ENCODE measurements at places on chromosomes 13 and 19. TPM values are rescaled to one million over a fixed set of nuclear protein-coding genes. Genes with fewer than 3 reads are reported as not detected.
A peak's percentile ranks its signal among the peaks of the same experiment; 100 is the strongest.

ICAM4 gene
- 3.1 TPM for total RNA-seq

PLIN5 gene
- total RNA-seq = 4.2 TPM

CYP2A13 gene
- total RNA-seq = 0.32 TPM

DACT3 gene
- total RNA-seq = 1.8 TPM

CHST8 gene
- total RNA-seq = 23.8 TPM

CLDND2 gene
- total RNA-seq = 2.1 TPM

PPP1R15A gene
- 17.0 TPM for total RNA-seq

FBXL12 gene
- 34.2 TPM for total RNA-seq

GRCh38 chr13:35566340-35566739 is 89.9 kb upstream of the MAB21L1 start:
- no peak overlapping the region for H3K4me3 ChIP-seq
- H3K27ac ChIP-seq = peak overlapping the region; percentile 88
- 0 out of 2 replicates have a peak, but pooled peaks cover 4% of the 10 kb centered on the region for H3K4me1 ChIP-seq
- DNase-seq = no peak
- H3K27me3 ChIP-seq = no peaks in the 10 kb centered on the region

GRCh38 chr19:1773184-1773583 is 19.9 kb downstream of the ONECUT3 start:
- no peak for DNase-seq
- H3K27me3 ChIP-seq = peaks cover 98% of the 10 kb centered on the region
- H3K27ac ChIP-seq = no peak overlapping the region

GRCh38 chr19:7851623-7852500 is 21.8 kb downstream of the EVI5L start:
- no peak overlapping the region for H3K27ac ChIP-seq
- H3K36me3 ChIP-seq = no peaks in the 10 kb centered on the region
- DNase-seq = no peak
- H3K4me1 ChIP-seq = peaks cover 6% of the 10 kb centered on the region
- H3K27me3 ChIP-seq = peaks cover 30% of the 10 kb centered on the region

GRCh38 chr19:703651-704446 is 4.9 kb upstream of the PALM start:
- peak overlapping the region; percentile 69 for H3K4me3 ChIP-seq
- no peak overlapping the region for H3K27ac ChIP-seq
- peaks cover 22% of the 10 kb centered on the region for H3K27me3 ChIP-seq
- H3K4me1 ChIP-seq = peaks cover 10% of the 10 kb centered on the region

DNA sequence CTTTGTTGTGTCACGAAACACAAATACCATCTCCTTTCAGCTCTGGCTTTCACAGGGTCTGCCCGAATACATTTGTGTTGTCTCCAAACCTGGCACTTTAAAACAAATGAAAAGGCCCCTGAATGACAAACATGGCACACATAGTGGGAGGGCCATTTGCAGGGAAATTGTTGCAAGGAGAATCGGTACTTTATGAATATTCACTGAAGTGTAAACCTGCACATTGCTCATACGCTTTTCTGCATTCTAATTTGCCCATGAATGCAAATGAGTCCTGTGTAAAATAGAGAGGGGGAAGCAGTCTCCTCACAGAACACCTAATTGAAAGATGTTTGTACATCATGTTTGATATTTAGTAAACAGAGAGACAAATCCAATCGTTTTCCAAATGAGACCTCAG is 82.7 kb upstream of the PCDH8 start:
- H3K27me3 ChIP-seq = peaks cover 11% of the 10 kb centered on the region
- no peaks in the 10 kb centered on the region for H3K36me3 ChIP-seq
- no peak for DNase-seq
- H3K4me1 ChIP-seq = peaks cover 44% of the 10 kb centered on the region

GRCh38 chr13:100523981-100524386 is 64.6 kb downstream of the GGACT start:
- H3K27ac ChIP-seq = no peak overlapping the region
- peaks cover 52% of the 10 kb centered on the region for H3K4me1 ChIP-seq
- no peak overlapping the region for H3K4me3 ChIP-seq
- H3K27me3 ChIP-seq = no peaks in the 10 kb centered on the region

DNA sequence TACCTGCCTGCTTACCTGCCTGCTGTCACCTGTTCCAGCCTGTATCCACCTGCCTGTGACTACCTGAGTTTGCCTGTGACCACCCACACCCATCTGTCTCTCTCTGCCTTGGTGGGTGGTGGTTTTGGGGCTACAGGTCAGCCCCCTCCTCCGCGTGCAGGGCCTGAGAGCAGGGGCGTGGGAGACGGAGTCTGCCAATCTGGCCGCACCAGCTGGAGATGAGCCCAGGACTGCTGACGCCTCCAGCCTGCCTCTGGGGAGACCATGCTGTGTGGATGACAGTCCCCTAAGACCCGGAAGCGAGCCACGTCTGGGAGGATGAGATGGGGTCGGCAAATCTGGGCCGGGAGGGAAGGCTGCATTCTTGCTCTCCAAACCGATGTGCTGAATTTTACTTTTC is 15.9 kb upstream of the KCTD15 start:
- H3K4me3 ChIP-seq = no peak overlapping the region
- no peak overlapping the region for H3K27ac ChIP-seq
- H3K4me1 ChIP-seq = peaks cover 16% of the 10 kb centered on the region
- no peaks in the 10 kb centered on the region for H3K36me3 ChIP-seq
- no peak for DNase-seq

GRCh38 chr13:23750383-23751121 is 138.6 kb downstream of the MIPEP start:
- peaks cover 6% of the 10 kb centered on the region for H3K36me3 ChIP-seq
- peaks cover 50% of the 10 kb centered on the region for H3K4me1 ChIP-seq
- no peak overlapping the region for H3K4me3 ChIP-seq
- DNase-seq = no peak
- H3K27me3 ChIP-seq = no peaks in the 10 kb centered on the region

DNA sequence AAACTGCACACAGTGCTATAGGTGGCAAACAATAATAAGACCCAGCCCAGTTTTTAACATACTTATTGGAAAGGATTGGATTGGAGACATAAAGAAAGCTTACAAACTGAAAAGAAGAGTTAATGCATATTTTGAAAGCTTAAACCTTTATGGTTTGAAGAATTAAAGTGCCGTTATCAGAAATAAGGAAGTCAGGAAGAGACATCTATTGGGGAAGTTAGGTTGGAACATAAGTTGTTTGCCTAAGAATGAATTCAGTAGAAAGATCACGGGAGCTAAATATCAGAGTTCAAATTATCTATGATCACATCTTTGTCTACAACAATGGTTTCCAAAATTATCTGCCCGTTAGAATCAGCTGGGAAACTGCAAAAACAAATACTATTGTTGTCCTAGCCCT is 767.9 kb downstream of the PCDH9 start:
- no peak overlapping the region for H3K27ac ChIP-seq
- H3K36me3 ChIP-seq = no peaks in the 10 kb centered on the region
- peaks cover 7% of the 10 kb centered on the region for H3K4me1 ChIP-seq

DNA sequence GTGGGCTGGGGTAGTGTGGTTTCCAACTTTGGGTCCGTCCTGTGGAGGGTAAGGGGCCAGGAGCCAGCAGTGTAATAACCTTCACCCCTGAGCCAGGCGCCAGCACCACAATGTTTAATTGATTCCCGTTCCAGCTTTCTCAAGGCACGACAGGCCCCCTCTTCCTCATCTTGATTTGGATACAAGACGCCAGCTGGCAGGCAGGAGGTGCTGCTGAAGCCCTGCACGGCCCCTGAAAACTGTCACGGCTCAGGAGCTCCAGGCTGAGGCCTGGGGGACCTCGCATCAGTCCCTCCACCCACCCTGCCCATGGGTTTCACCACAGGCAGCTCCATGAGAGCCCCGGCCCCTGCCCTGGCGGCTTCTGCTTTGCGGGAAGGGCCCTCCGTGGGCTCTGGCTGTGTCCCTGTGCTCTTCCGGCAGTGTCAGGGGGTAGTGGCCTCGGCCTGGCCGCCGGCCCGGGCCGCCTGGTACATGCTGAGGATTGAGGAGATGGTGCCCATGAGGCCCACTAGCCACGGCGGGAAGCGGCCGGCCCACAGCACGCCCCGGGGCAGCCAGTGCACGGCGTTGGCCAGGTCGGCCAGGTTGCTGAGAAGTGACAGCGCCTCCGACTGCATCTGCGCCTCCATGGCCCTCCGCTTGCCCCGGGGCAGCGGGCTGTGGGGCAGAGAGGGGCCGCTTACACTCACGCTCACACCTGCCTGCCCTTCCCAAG is 11.9 kb downstream of the PEX11G start:
- no peaks in the 10 kb centered on the region for H3K27me3 ChIP-seq
- no peak overlapping the region for H3K4me3 ChIP-seq
- H3K36me3 ChIP-seq = no peaks in the 10 kb centered on the region
- H3K4me1 ChIP-seq = peaks cover 8% of the 10 kb centered on the region
- H3K27ac ChIP-seq = no peak overlapping the region

DNA sequence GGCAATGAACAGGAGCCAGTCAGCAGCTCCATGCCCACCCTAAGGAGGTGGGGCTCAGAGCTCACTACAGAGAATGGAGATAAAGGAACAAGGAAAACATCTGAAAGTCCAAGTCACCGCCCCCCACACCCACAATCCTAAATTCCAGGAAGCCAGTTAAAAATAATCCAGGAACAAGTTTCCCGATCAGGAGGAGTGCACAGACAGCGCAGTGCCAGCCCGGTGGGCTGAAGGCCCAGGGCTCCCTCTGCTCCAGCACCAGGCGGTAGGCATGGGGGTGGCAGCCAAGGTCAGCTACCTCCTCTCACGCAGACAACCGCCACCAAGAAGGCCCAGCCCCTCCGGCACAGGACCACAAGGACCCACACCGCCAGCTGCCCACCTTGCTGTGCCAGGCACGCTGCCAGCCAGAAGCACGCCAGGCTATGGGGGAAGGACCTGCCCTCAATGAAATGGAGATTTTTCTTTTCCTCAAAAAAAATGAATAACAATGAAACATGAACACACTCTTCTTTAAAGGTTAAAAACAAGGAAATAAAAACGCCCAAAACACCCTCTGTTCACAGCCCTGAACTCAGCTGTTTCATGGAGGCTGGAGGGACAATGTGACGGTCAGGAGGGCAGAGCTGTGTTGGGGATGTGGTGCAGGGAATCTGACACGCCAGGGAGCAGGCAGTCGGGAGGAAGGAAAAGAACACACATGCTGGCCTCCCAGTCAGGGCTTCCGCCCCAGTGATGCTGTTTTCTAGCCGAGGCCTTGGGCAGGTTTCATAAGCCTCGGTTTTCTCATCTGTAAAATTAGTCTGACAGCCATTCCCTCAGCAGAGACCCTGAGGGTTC is 11.0 kb downstream of the STK24 start:
- no peak overlapping the region for H3K4me3 ChIP-seq
- H3K27me3 ChIP-seq = no peaks in the 10 kb centered on the region
- peak overlapping the region; percentile 48 for H3K27ac ChIP-seq
- DNase-seq = no peak
- peaks cover 90% of the 10 kb centered on the region for H3K4me1 ChIP-seq
- peaks cover 6% of the 10 kb centered on the region for H3K36me3 ChIP-seq

- H3K27ac ChIP-seq = no peak overlapping the region
- H3K4me3 ChIP-seq = no peak overlapping the region
- H3K4me1 ChIP-seq = no peaks in the 10 kb centered on the region
- peaks cover 41% of the 10 kb centered on the region for H3K27me3 ChIP-seq
- H3K36me3 ChIP-seq = peaks cover 55% of the 10 kb centered on the region
- DNase-seq = no peak
These were observed 6.8 kb upstream of the ZNF229 start for GRCh38 chr19:44455100-44455499.

GRCh38 chr13:32002873-32003272 is 28.7 kb upstream of the FRY start:
- H3K27ac ChIP-seq = no peak overlapping the region
- H3K4me1 ChIP-seq = no peaks in the 10 kb centered on the region
- peaks cover 10% of the 10 kb centered on the region for H3K36me3 ChIP-seq
- no peak for DNase-seq
- H3K27me3 ChIP-seq = no peaks in the 10 kb centered on the region
- H3K4me3 ChIP-seq = no peak overlapping the region

GRCh38 chr13:113299951-113300350 is 2.9 kb downstream of the LAMP1 start:
- no peak overlapping the region for H3K27ac ChIP-seq
- H3K36me3 ChIP-seq = no peaks in the 10 kb centered on the region
- peaks cover 17% of the 10 kb centered on the region for H3K4me1 ChIP-seq
- peaks cover 16% of the 10 kb centered on the region for H3K27me3 ChIP-seq
- H3K4me3 ChIP-seq = no peak overlapping the region
- DNase-seq = no peak

DNA sequence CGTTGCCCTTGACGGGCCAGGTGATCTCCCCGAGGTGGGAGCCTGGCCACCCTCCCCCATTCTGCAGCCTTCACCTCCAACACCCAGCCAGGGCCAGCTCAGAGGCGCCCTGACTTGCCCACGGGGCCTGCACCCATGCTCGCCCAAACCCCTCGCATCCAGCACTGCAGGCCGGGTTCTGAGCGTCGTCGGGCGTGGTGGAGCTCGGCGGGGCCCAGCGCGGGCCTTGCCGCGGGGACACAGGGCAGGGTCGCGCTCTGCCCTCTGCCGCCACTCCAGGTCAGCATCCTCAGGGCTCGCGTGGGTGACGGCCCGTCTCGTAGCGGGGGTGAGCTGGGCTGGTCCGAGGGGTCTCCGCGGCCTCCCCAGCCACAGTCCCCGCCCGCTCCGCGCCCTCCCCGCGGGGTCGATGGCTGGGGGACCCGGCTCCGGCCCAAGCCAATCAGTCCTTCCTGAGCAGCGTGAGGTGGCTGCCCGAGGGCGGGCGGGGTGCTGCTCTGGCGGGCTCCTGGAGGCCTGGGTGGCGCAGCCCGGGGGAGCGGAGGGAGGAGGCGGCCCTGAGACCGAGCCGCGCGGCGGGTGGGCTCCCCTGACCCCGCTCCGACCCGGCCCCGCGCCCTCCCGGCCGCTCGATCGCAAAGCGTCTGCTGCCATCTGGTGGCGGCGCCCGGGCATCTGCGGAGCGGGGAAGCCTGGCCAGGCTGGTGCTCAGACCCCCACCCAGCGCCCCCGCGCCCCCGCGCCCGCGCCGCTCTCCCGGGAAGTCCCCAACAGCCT is 61.4 kb downstream of the CCNE1 start:
- peak overlapping the region; percentile 73 for H3K4me3 ChIP-seq
- H3K36me3 ChIP-seq = no peaks in the 10 kb centered on the region
- peak; percentile 85 for DNase-seq
- H3K27me3 ChIP-seq = peaks cover 26% of the 10 kb centered on the region

GRCh38 chr13:42068886-42069285 is 20.4 kb downstream of the DGKH start:
- H3K27ac ChIP-seq = no peak overlapping the region
- no peaks in the 10 kb centered on the region for H3K27me3 ChIP-seq
- peaks cover 10% of the 10 kb centered on the region for H3K36me3 ChIP-seq
- peaks cover 6% of the 10 kb centered on the region for H3K4me1 ChIP-seq

DNA sequence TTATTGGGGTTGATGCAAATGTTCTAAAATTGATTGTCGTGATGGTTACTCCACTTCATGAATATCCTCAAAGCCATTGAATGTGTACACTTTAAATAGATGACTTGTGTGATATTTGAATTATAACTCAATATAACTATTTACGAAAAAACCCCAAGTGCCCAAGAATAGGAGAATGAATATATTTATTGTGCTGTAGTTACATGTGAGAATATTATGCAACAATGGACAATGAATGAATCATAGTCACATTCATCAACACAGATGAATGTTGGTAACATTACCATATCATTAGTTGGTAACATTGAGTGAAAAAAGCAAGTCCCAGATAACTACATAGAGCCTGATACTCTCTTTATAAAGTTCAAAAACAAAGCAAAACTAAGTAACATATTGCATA is 127.8 kb upstream of the UBL3 start:
- H3K36me3 ChIP-seq = peaks cover 24% of the 10 kb centered on the region
- no peak overlapping the region for H3K27ac ChIP-seq

- DNase-seq = peak; percentile 56
- no peaks in the 10 kb centered on the region for H3K36me3 ChIP-seq
These were observed 31.1 kb downstream of the CEACAM8 start for GRCh38 chr19:42563352-42564210.

GRCh38 chr19:39670998-39671397 is 15.3 kb downstream of the LGALS16 start:
- peaks cover 16% of the 10 kb centered on the region for H3K4me1 ChIP-seq
- DNase-seq = no peak
- H3K27me3 ChIP-seq = peaks cover 16% of the 10 kb centered on the region
- H3K4me3 ChIP-seq = no peak overlapping the region
- peaks cover 7% of the 10 kb centered on the region for H3K36me3 ChIP-seq

All from WTC11 (cell line).